GM10248 (cell line): ENCODE measurements at places on chromosomes 13 and 19.

GRCh38 chr13:30341815-30342570, 34.6 kb upstream of the KATNAL1 start:
- no peak for DNase-seq

GRCh38 chr13:107295416-107296140, 727.6 kb upstream of the ARGLU1 start:
- DNase-seq: no peak

DNA sequence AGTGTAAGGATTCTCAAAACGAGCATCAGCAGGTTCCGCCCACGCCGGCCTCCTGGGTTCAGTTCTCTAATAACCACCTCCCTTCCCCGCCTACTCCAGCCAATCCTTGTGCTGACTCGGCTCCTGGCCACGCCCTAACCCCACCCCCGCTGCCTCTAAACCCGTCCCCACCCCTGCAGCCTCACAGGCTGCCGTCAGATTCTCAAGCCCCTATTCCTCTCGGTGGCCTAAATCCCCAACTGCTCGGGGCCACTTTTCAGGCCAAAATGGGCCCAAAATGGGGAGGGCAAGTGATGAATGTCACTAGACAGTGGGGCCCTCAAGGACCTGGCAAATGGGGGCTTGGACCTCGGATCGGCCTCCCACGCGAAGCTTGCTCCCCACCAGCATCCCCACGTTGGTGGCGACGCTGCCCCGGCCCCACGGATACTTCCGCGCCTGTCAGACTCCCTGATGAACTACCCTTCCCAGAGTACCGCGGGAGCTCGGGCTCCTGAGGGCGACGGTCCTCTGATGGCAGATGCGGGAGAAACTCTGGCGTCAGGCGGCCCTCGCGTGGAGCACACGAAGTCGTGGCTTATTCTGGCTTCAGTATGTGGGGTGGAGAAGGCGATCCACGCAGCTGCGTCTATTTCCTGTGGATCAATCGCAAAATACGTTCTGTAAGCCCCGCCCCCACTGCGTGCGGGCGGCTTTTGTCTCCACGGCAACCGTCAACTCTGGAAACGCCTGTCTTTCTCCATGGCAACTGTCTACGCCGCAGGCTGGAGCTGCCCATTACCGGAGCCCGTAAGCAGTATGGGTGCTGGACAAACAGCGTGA, 24.8 kb downstream of the ZNF473 start:
- DNase-seq: peak; percentile 84

DNA sequence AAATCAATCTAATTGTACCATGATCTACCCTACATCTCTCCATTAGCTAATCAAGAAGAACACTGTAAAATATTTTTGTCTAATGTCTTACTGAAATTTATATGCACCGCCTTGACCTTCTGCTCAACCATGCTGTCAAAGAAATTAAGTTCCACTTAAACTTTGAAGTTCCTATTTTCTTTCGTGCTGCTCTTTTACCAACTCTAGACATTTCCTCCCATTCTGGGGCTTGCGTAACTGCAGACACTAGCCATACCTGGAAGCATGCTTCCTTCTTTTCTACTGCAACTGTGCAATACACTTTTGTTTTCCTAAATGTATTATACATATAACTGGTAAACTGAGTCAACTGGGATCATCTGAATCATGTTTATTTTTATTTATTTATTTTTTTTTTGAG, 8.5 kb upstream of the UBE2L5 start:
- no peak for DNase-seq

- DNase-seq: peak; percentile 46
These were observed 4.5 kb downstream of the CPB2 start for GRCh38 chr13:46100191-46100815.

DNA sequence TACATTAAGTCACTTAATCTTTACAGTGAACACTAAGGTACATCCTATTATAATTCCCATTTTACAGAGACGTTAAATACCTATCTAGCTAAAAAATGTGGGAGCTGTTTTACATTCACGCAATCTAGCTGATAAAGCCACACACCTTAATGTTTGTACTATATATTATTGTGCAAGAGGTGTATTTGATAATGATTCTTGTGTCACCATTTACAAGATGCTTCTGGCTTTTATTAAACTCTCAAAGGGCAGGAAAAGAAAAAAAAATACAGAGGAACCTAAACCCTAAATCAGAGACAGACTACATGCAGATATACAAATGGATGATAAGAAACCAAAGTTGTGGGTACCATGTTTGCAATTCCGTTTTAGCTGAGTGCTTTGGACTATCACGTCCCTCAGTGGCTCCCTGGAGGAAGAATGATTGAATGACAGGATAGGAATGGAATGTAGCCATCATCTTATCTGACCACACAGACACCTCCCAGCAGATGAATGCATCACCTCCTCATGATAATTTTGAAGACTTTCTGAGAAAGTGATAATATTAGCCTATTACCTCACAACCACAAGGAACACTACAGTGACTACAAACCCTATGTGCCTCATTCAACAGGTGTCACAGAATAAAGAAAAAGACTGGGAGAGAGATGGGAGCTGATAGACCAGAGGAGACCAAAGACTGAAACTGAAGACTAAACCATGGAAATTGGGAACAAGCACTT, 230.5 kb upstream of the SERP2 start:
- DNase-seq: no peak

- DNase-seq: peak; percentile 86
These were observed 120.8 kb upstream of the ZNF507 start for GRCh38 chr19:32224371-32225244.

- DNase-seq: no peak
These were observed 94.0 kb upstream of the PEG3 start for GRCh38 chr19:56934438-56935090.

DNA sequence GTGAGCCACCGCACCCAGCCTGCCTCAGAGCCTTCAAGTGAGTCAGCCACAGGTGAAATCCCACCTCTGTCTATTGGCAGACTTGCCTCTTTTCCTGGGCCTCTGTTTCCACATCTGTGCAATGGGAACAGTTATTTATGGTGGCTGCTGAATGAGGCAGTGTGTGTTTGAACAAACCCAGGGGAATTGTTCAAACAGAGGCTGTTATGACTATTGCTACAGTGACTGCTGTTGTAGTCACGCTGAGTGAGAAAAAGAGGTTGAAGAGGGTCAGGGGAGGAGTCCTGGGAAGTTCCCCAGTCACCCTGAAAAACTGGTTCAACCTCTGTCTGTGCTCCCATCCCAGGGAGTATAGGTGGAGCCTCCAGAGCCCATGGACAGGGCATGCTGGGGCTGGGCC, at the start of gene CEACAM19:
Gene CEACAM19, plus strand, starts transcription at position 83 of the 400 bp plus-strand sequence. CDS start 450 bp downstream, outside the sequence.
- DNase-seq: no peak

DNA sequence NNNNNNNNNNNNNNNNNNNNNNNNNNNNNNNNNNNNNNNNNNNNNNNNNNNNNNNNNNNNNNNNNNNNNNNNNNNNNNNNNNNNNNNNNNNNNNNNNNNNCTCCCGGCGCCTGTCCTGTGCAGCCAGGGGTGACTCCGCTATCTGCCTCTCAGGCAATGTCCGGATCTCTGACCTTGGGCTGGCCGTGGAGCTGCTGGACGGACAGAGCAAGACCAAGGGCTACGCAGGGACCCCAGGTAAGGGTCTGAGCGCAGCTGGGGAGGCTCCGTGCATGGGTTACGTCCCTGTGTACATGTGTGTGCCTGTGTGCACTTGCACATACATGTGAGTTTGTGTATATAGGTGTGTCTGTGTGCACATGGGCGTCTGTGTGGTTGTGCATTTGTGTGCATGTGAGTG, 36.1 kb upstream of the TMEM255B start:
- DNase-seq: no peak

GRCh38 chr19:49155820-49156346, 687 bp upstream of the HRC start:
- DNase-seq: no peak

DNA sequence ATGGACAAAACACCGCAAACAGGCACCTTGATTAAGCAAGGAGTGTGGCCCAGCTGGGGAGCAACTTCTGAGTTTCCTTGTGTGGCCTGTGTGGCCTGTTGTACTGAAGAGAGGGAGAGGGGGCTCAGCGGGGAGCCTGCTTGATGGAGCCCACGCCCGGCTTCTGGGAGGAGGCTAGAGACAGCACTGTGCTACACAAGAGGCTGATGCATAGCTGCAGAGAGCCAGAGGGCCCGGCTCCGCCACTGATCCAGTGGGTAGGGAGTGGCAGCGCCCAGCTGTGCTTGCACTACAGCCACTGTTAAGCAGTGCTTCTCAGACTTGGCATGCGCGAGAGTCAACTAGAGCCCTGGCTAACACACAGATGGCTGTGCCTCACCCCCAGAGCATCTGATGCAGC, 19.0 kb downstream of the LYL1 start:
- no peak for DNase-seq

- no peak for DNase-seq
These were observed 91.2 kb downstream of the KATNAL1 start for GRCh38 chr13:30216111-30216510.

- DNase-seq: no peak
These were observed 45.2 kb upstream of the HMGB1 start for GRCh38 chr13:30510811-30511371.

DNA sequence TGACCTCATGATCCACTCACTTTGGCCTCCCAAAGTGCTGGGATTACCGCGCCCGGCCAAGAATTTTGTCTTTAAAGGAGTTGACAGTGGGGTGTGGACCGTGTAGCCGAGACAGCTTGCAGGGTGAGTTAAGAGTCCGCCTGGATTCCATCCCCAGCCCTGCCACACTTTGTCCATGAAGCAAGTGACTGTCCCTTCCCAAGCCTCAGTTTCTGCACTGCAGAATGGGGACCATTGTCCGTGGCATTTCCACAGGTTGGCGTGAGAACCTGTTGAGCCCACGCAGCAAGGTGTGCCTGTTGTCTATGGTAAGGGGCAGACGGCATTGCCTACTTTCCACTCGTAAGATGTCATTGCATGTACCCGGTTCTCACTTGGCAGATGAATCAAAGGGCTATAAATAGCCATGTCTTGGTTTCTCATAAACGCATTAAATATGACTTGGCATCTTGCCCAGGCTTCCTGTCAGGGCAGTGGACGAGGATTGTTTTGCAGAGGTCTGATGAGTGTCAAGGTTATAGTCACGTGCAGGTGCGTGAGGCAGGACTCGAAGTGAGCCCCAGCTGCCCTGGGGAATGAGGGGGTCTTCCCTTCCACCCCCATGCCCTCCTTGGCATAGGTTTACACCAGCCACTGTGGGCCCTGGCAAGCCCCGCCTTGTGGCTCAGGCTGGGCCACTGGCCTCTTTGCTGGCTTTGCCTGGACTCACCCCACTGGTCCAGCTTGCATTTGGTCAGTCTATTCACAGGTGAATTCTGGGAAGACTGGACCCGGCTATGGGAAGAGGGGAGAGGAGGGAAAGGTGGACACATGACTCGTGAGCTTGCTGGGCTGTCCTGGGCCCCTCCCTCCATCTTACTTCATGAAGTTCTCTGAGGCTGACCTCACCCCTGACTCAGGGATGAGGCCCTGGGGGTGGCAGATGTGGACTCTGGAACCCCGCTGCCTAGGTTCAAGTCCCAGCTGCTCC, 14.6 kb downstream of the FAM187B start:
- DNase-seq: peak; percentile 27

DNA sequence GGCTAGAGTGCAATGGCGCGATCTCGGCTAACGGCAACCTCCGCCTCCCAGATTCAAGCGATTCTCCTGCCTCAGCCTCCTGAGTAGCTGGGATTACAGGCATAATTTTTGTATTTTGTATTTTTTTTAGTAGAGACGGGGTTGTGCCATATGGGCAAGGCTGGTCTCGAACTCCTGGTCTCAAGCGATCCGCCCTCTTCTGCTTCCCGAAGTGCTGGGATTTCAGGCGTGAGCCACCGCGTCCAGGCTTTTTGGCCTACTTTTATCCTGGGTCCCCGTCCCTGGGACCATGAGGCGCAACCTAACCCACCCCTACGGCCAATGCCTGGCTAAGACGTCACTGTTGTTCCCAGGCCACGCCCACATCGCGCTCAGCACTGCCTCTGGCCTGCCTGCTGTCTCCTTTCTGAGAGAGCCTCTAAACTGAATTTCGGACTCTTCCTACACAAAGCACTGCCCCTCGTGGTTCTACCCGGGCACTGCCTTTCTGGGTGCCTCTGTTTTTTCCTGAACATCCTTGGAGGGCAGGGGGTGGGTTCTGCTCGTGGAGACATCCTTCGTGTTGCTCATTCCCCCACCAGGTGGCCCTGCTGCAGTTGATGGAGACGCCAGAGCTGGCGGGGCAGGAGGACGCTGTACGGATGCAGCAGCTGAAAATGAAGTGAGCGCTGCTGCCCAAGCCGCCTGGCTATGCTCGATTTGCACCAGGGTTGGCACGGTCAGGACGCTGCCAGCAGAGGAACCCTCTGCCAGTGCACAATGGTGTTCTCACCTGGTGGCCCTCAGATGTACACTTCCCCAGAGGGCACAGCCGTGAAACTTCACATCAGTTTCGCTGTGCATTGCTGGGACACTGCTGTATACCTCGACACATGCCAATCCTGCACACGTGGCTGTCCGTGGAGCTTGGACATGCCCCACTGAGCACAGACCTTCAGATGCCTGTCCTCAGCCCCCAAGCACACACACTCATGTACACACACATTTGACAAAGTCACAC, 2.0 kb downstream of the REX1BD start:
- DNase-seq: no peak

DNA sequence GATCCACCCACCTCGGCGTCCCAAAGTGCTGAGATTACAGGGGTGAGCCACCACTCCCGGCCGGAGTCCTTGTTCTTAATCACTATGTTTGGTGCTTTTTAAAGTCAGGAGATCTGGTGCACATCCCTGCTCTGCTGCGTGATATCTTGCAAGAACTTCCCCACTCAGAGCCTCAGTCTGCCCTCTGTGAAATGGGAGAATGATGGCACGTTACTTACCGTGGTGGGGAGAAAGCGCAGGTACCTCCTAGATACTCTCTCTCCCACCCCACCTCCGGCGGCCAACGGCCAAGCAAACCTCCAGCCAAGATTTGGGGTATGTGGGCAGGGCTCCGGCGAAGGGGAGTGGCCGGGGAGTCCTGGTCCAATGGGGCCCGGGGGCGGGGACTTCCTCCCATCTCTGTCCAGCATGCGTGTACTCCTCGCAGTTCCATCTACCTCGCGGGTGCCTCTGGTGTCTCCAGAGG, at the start of gene RYR1:
Gene RYR1, plus strand, starts transcription at position 424 of the 466 bp plus-strand sequence. CDS start 139 bp downstream, outside the sequence.
- peak; percentile 88 for DNase-seq

GRCh38 chr13:42847891-42848663, 66.7 kb downstream of the FAM216B start:
- no peak for DNase-seq

- no peak for DNase-seq
These were observed 21.5 kb downstream of the RYR1 start for GRCh38 chr19:38455031-38455430.

- DNase-seq: no peak
These were observed 20.7 kb upstream of the TPT1 start for GRCh38 chr13:45361596-45362206.

DNA sequence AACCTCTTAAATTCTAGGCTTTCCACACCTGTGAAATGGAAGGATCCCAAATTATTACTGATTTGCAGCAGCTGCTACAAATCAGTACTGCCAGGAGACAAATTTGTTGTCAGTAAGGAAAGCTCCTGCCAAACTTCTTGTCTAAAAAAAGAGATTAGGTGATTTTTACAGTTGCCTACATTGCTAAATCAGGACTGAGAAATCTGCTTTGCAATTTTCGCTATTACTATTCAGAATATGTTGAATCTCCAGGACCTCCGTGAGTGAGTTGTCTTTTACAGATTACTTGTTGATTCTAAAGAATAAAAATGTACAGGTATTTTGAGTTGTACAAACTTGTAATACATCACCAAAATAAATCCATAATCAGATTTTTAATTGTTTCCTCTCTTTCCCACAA, 1815.9 kb downstream of the PCDH9 start:
- DNase-seq: no peak

- no peak for DNase-seq
These were observed 10.1 kb upstream of the GTF2F1 start for GRCh38 chr19:6402837-6403608.

- DNase-seq: no peak
These were observed 9.3 kb upstream of the CEACAM3 start for GRCh38 chr19:41787055-41787454.

- DNase-seq: no peak
These were observed 31.2 kb downstream of the KEAP1 start for GRCh38 chr19:10471909-10472308.
